Adrenal gland (tissue), 19 donors: ENCODE measurements at places on chromosomes 5 and 9. TPM values are rescaled to one million over a fixed set of nuclear protein-coding genes. Genes with fewer than 3 reads are reported as not detected.

The MARCOL gene
- polyA plus RNA-seq, result not detected

The ABCA1 gene
- polyA plus RNA-seq, result 58.4 TPM

The PCDHA9 gene
- polyA plus RNA-seq, result not detected

The SLC22A4 gene
- 3.3 TPM for polyA plus RNA-seq

The PCDHGC4 gene
- polyA plus RNA-seq, result 0.53 TPM

The NPM1 gene
- 1,386 TPM for polyA plus RNA-seq

The C5orf52 gene
- not detected for polyA plus RNA-seq

The MAMDC2 gene
- polyA plus RNA-seq, result 3.0 TPM

The ACTBL2 gene
- not detected for polyA plus RNA-seq

The PTGES gene
- polyA plus RNA-seq, result 3.7 TPM

The PCDHGA5 gene
- 0.79 TPM for polyA plus RNA-seq

The PLK2 gene
- 12.2 TPM for polyA plus RNA-seq

The PCA3 gene
- polyA plus RNA-seq, result not detected

The CCDC69 gene
- 148 TPM for polyA plus RNA-seq

The SMIM33 gene
- not detected for polyA plus RNA-seq

The IQGAP2 gene
- polyA plus RNA-seq, result 25.7 TPM

The NRARP gene
- polyA plus RNA-seq, result 1.4 TPM

The SLU7 gene
- polyA plus RNA-seq, result 50.2 TPM

The OTULINL gene
- polyA plus RNA-seq, result 2.6 TPM

The ZNG1A gene
- 48.7 TPM for polyA plus RNA-seq

The LVRN gene
- 0.29 TPM for polyA plus RNA-seq

The SPATA31D4 gene
- polyA plus RNA-seq, result not detected

The NOL6 gene
- 45.1 TPM for polyA plus RNA-seq

The PCDHGA4 gene
- polyA plus RNA-seq, result 0.20 TPM

The ARL14EPL gene
- polyA plus RNA-seq, result 0.10 TPM

The PCDHB8 gene
- polyA plus RNA-seq, result 0.48 TPM

The SLC6A19 gene
- not detected for polyA plus RNA-seq

The MYMK gene
- polyA plus RNA-seq, result not detected

The SURF1 gene
- polyA plus RNA-seq, result 96.3 TPM

The FCN1 gene
- polyA plus RNA-seq, result 7.0 TPM

The IL3 gene
- not detected for polyA plus RNA-seq

The SERINC5 gene
- 14.4 TPM for polyA plus RNA-seq
